ENCODE measurements at places on chromosomes 1 and 21.

DNA sequence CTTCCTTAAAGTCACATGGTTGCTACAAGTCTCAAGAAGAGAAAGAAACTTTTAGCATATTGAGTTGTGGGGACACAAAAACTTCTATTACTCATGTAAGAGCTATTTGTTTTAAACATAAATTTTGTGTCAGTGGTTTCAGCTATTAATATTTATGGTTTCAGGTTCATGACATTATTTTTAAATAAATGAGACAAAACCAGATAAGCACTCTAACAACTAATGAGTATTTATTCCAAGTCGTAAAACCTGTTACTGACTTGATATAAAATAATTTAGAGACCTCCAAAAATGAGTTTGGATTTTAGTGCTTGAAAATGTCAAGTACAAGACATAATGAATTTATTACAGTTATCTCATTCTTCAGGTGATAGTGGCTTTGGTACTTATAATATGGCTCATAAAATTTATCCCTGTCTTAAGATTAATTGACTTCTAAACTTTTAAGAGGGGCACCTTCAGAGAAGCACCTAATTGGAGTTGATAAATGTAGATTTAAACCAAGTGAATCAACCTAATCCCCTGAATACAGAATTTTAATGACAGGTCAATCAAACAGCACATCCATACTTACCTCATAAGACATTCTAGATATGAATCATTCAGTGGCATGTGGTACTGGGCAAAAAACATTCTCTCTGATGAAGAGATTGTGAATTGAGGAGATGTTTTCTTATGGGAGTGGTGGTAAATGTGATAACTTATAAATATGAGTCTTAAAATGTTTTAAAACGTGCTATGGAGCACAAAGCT is 167.7 kb upstream of the PTGFR start:
- DNase-seq = no peak

- no peak for DNase-seq
Observed at GRCh38 chr1:172900376-172900997, 150.3 kb downstream of the TNFSF18 start.

DNA sequence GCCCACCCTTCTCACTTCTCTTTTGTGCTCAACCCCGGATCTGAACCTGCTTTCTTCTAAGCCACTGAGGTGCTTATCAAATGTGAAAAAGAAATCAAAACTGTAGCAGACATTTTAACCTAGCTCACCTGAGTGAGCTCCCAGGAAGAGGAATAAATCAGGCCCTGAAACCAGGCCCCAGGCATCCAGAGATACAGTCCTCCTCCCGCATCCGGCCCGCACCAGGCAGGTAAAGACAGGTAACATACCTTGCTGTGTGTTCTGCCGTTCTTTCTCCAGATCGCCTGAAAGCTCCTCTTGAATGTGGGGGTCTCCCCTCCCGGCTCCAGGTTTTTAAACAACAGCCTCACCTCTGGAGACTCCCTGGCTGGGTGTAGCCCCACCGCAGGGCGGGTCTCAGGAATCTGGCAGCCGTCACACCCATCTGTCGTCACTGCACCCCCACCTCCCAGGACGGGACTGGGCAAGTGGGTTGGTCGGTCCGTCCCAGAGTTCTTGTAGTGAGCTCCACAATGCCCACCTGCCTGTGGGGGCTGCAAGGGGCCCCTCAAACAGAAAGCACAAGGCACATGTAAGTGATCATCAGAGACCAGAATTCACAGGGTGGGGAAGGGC is at the start of gene LAMB3:
Gene LAMB3, minus strand, starts transcription at position 305 of the 615 bp plus-strand sequence. CDS start 1,481 bp downstream, outside the sequence.
- DNase-seq = no peak

GRCh38 chr1:201594575-201595245 is 55.8 kb downstream of the NAV1 start:
- DNase-seq = no peak

GRCh38 chr21:15275615-15276235 is 210.9 kb upstream of the NRIP1 start:
- DNase-seq = no peak

GRCh38 chr1:185062710-185063370 is 17.5 kb downstream of the RNF2 start:
- no peak for DNase-seq

All from stimulated activated CD8-positive, alpha-beta memory T cell treated with anti-CD3 and anti-CD28 coated beads, Interleukin-15, amount 100 ng/mL, for 1 hour (primary cell).